ENCODE measurements at places on chromosomes 5 and 9. TPM values are rescaled to one million over a fixed set of nuclear protein-coding genes. Genes with fewer than 3 reads are reported as not detected.

The LRRTM2 gene
- total RNA-seq, result 0.02 TPM

The SV2C gene
- total RNA-seq, result 0.02 TPM

The NR2F1-AS1 gene
- not detected for total RNA-seq

The OR2K2 gene
- not detected for total RNA-seq

The TMEFF1 gene
- total RNA-seq, result 0.27 TPM

The MEIKIN gene
- not detected for total RNA-seq

The CRHBP gene
- total RNA-seq, result not detected

The SPINK7 gene
- not detected for total RNA-seq

The CEMIP2 gene
- 44.2 TPM for total RNA-seq

The PCDHB8 gene
- not detected for total RNA-seq

The PCSK1 gene
- not detected for total RNA-seq

The MYMK gene
- total RNA-seq, result not detected

The LCN1 gene
- total RNA-seq, result not detected

The AFAP1L1 gene
- not detected for total RNA-seq

The DMRT3 gene
- total RNA-seq, result not detected
